Mesothelial cell of epicardium (in vitro differentiated cells): ENCODE measurements at places on chromosomes 5 and 9. TPM values are rescaled to one million over a fixed set of nuclear protein-coding genes. Genes with fewer than 3 reads are reported as not detected.
A peak's percentile ranks its signal among the peaks of the same experiment; 100 is the strongest.

Gene GAS1
- total RNA-seq: 47.8 to 50.6 TPM (median 49.1 TPM) in 3 replicates

Gene CERCAM
- 134 to 143 TPM (median 141 TPM) in 3 replicates for total RNA-seq

Gene BHMT
- total RNA-seq: not detected in 3 replicates

Gene NMUR2
- 1.7 to 1.9 TPM (median 1.8 TPM) in 3 replicates for total RNA-seq

Gene AMBP
- 0.16 to 0.22 TPM in 2 of 3 replicates, not detected in the other for total RNA-seq

Gene GRIN1
- 0.58 to 0.99 TPM (median 0.64 TPM) in 3 replicates for total RNA-seq

Gene TMEM141
- 70.4 to 72.4 TPM (median 71.7 TPM) in 3 replicates for total RNA-seq

Gene PTGER4
- 40.0 to 48.1 TPM (median 42.0 TPM) in 3 replicates for total RNA-seq

DNA sequence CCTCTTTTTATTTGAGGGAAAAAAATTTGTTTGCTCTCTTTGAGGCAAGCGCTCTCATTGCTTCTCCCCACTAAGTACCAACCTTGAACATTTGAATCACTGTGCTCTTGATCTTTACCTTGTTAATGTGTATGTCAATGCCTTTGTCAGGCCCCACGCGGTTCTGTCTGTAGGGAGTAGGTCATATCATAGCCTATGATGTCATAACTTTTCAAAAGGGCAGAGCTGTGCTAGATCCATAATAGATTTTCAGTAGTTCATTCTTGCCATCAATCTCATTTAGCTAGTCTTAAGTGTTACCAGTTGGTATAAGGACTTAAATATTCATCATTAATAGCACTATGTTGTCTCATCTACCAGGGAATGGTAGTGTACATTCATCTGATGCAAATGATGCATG is 56.6 kb downstream of the MAST4 start:
- no peak overlapping the region for H3K27ac ChIP-seq
- no peaks in the 10 kb centered on the region for H3K4me1 ChIP-seq
- no peak for DNase-seq

- H3K27me3 ChIP-seq: peaks cover 17% of the 10 kb centered on the region
- H3K27ac ChIP-seq: no peak overlapping the region
- no peak for DNase-seq
- H3K36me3 ChIP-seq: no peaks in the 10 kb centered on the region
- H3K4me1 ChIP-seq: peaks cover 13% of the 10 kb centered on the region
- no peak overlapping the region for H3K4me3 ChIP-seq
These were observed 14.9 kb downstream of the APBA1 start for GRCh38 chr9:69657269-69657668.

DNA sequence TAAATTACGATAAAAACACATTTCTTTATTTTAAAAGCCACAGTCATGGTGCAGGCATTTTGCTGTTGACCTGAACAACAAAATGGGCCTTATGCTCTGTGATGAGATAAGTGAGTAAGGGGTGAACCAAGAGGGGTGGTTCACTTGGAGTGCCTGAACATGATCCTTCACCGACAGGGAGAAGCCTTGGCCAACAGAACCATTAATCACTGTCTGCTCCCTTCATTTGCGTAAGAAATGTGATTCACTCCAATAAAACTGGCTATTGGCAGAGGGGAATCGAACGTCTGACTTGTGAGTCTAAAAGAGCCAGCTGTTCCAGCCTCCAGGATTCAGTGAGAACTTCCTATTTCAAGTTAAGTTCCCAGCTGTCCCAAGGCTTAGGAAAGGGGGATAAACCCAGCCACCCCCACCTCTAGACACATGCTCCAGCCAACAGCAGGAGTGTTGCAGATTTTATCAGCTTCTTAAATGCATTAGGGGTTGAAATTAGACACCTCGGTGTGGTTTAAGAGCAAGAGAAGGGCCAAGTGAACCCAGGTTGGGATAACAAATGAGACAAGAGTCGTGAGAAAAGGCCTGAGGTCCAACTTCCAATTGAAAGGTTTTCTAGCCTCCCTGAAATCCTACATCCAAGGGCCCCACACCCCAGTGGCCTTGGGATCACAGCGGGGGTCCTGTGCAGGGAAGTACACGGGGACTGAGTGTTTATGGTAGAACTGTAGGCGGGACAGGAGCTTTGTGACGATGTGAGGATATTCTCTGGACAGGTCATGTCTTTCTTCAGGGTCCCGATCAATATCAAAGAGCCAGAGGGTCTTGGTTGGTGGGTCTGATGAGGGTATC is 131.4 kb upstream of the LHFPL2 start:
- H3K27me3 ChIP-seq: no peaks in the 10 kb centered on the region
- H3K4me1 ChIP-seq: peaks cover 14% of the 10 kb centered on the region

- peaks cover 5% of the 10 kb centered on the region for H3K36me3 ChIP-seq
- peaks cover 34% of the 10 kb centered on the region for H3K4me1 ChIP-seq
- H3K27me3 ChIP-seq: no peaks in the 10 kb centered on the region
- no peak overlapping the region for H3K27ac ChIP-seq
These were observed 2.5 kb downstream of the MGAT1 start for GRCh38 chr5:180799902-180800801.

GRCh38 chr9:106761493-106761892 is 101.5 kb upstream of the ZNF462 start:
- H3K4me3 ChIP-seq: no peak overlapping the region
- H3K27me3 ChIP-seq: no peaks in the 10 kb centered on the region
- peaks cover 7% of the 10 kb centered on the region for H3K4me1 ChIP-seq
- no peak overlapping the region for H3K27ac ChIP-seq

GRCh38 chr5:131630963-131631350 is 4.1 kb downstream of the RAPGEF6 start:
- H3K4me3 ChIP-seq: no peak overlapping the region
- H3K36me3 ChIP-seq: peaks cover under 1% of the 10 kb centered on the region
- no peak overlapping the region for H3K27ac ChIP-seq
- DNase-seq: no peak
- H3K27me3 ChIP-seq: no peaks in the 10 kb centered on the region

- DNase-seq: no peak
- H3K4me1 ChIP-seq: no peaks in the 10 kb centered on the region
- no peak overlapping the region for H3K27ac ChIP-seq
- H3K27me3 ChIP-seq: peaks cover 15% of the 10 kb centered on the region
- H3K36me3 ChIP-seq: no peaks in the 10 kb centered on the region
- no peak overlapping the region for H3K4me3 ChIP-seq
These were observed 60.1 kb downstream of the GTF3C4 start for GRCh38 chr9:132730054-132731033.

DNA sequence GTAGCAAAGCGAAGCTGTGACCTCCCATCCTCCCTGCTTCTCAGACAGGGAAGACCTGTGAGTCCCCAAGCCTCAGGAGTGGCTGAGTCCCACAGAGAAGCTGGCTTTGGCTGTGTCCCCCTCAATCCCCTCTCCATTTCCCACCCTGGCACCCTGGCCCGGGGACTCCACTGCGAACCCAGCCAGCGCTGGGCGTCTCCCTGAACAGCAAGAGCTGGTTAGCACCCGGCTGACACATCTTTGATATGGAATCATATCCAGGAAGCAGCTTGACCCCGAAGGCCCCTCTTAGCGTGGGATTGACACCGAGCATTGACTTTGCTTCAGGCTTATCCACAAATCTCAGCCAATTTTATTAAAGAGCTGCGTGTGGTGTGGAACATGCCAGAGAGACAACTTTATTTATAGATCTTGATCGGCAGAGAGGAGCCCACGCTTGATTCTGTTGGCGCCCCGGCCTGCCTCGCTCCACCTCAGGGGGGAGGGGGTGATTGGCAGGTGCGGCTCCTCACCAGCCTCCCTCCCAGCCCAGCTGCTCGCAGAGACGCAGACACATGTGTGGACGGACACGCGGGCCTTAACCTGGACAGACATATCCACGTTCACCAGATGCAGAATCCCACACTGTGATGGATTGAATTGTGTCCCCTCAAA is 120.7 kb upstream of the MVB12B start:
- no peak for DNase-seq
- no peaks in the 10 kb centered on the region for H3K36me3 ChIP-seq
- H3K27ac ChIP-seq: no peak overlapping the region
- no peak overlapping the region for H3K4me3 ChIP-seq

- H3K4me1 ChIP-seq: no peaks in the 10 kb centered on the region
- no peak for DNase-seq
- no peak overlapping the region for H3K27ac ChIP-seq
- no peaks in the 10 kb centered on the region for H3K36me3 ChIP-seq
These were observed 534.5 kb downstream of the TMEM38B start for GRCh38 chr9:106228861-106229260.

GRCh38 chr9:99445371-99445891 is 223.3 kb downstream of the SEC61B start:
- H3K36me3 ChIP-seq: peaks cover 10% of the 10 kb centered on the region
- DNase-seq: no peak
- H3K27me3 ChIP-seq: no peaks in the 10 kb centered on the region

- H3K4me1 ChIP-seq: no peaks in the 10 kb centered on the region
- H3K27me3 ChIP-seq: no peaks in the 10 kb centered on the region
- H3K36me3 ChIP-seq: no peaks in the 10 kb centered on the region
- no peak for DNase-seq
- H3K27ac ChIP-seq: no peak overlapping the region
- H3K4me3 ChIP-seq: no peak overlapping the region
These were observed 204.9 kb downstream of the ELAVL2 start for GRCh38 chr9:23621188-23621587.

DNA sequence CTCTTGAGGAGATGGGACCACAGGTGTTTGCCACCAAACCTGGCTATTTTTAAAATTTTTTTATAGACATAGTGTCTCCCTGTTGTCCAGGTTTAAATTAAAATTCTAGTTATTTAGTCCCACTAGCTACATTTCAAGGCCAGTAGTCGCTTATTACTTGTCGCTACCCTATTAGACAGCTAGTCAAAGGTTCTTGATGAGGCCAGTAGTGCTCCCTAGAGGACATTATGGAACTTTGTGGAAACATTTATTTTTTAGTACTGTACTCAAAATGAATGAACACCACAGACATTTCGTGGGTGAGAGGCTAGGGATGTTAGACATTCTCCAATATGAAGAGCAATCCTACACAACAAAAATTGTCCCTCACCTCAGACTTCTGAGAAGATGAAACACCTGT is 14.4 kb upstream of the GRXCR2 start:
- no peak for DNase-seq
- no peak overlapping the region for H3K4me3 ChIP-seq
- no peaks in the 10 kb centered on the region for H3K27me3 ChIP-seq
- H3K27ac ChIP-seq: no peak overlapping the region
- H3K4me1 ChIP-seq: no peaks in the 10 kb centered on the region

DNA sequence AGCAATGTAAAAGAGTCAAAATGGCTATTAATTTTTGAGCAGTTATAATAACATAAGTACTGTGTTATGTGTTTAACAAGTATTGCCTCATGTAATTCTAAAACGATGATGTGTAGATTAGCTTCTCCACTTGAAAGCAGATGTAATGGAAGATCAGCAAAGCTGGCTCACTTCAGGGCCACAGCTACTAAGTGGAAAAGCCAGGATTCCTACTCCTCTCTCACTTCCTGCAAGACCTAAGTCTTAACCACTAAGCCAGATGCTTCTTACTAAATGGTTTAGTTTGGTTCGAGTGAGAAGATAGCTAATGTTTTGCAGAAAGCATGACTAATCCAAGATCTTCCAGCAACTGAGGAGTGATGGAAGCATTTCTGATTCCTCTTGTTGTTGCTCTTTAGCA is 15.7 kb upstream of the TNC start:
- no peaks in the 10 kb centered on the region for H3K27me3 ChIP-seq
- H3K27ac ChIP-seq: no peak overlapping the region
- no peak for DNase-seq
- no peaks in the 10 kb centered on the region for H3K36me3 ChIP-seq

DNA sequence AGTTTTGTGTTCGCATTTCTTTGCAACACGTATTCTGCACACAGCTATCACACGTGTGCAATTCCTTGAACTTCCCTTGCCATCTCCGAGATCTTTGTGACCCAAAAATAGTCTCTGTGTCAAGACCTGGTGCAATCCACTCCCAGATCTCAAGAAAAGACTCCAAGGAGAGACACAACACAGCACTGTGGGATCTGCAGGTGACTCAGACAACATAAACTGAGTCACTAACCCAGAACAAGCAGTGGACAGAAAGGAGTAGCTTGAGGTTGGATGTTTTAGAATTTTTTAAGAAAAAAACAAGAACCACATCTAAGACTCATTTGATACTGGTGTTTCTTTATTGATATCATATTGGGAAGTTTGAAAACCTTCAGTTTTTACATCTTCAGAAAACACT is 396.9 kb downstream of the AGTPBP1 start:
- no peak for DNase-seq
- H3K27ac ChIP-seq: no peak overlapping the region
- no peaks in the 10 kb centered on the region for H3K36me3 ChIP-seq
- no peak overlapping the region for H3K4me3 ChIP-seq
- H3K4me1 ChIP-seq: peaks cover 3% of the 10 kb centered on the region

- peaks cover 3% of the 10 kb centered on the region for H3K36me3 ChIP-seq
- DNase-seq: no peak
- no peak overlapping the region for H3K27ac ChIP-seq
- no peaks in the 10 kb centered on the region for H3K27me3 ChIP-seq
These were observed 165.9 kb downstream of the ARSB start for GRCh38 chr5:78819166-78819565.

DNA sequence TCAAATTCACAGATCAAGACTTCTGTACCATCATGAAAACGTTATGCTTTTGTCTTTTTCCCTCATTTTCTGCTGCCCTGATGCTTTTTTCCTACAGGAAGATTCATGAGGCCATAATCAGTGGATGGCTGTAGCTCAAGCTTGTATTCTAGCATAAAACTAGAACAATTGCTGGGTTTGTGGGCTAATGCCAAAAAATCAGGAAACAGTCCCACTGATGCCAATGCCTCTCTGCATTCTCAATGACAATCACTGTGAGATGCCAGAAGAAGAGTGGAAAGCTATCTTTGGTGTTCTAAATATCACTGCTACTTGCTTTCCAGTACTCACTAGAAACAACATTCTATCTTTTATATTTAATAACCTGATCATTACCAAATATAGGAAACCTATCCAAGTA is 33.3 kb upstream of the FAM170A start:
- DNase-seq: no peak

GRCh38 chr9:134145262-134145661 is 9.4 kb downstream of the WDR5 start:
- no peak overlapping the region for H3K27ac ChIP-seq
- no peak for DNase-seq
- no peak overlapping the region for H3K4me3 ChIP-seq

- peak overlapping the region; percentile 72 for H3K27ac ChIP-seq
- peaks cover 29% of the 10 kb centered on the region for H3K4me1 ChIP-seq
These were observed 262.5 kb downstream of the NFIB start for GRCh38 chr9:14051419-14051818.

DNA sequence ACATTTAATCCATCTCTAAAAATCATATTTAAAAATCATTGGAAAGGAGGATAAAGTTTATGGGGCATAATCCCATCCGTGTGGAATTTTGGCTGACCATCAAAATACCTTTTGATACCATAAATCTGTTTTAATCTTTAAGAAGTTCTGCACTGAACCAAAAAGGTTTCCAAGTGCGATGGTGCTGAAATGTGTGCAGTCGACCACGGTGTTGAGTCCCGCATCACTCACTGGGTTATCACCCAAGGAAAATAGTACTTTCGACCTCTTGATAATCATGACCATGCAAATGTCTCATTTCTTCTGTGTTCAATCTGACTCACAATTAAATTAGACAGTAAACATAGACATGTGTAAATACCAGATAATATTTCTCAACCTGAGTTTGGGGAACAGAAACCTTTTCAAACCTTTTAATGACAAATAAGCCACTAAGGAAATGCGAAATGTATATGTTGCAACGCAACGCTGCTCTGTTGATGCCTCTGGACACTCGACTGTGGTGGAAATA is 62.0 kb upstream of the CDH6 start:
- H3K36me3 ChIP-seq: no peaks in the 10 kb centered on the region
- H3K27me3 ChIP-seq: no peaks in the 10 kb centered on the region
- DNase-seq: no peak

GRCh38 chr5:9324348-9325077 is 221.4 kb downstream of the SEMA5A start:
- no peak overlapping the region for H3K4me3 ChIP-seq
- no peaks in the 10 kb centered on the region for H3K36me3 ChIP-seq
- no peaks in the 10 kb centered on the region for H3K27me3 ChIP-seq
- H3K27ac ChIP-seq: peak overlapping the region; percentile 57
- H3K4me1 ChIP-seq: peaks cover 12% of the 10 kb centered on the region
